ENCODE measurements at places on chromosomes 5 and 9.

GRCh38 chr5:108461628-108462367 lies 79.9 kb upstream of the FBXL17 start:
- DNase-seq, result no peak

DNA sequence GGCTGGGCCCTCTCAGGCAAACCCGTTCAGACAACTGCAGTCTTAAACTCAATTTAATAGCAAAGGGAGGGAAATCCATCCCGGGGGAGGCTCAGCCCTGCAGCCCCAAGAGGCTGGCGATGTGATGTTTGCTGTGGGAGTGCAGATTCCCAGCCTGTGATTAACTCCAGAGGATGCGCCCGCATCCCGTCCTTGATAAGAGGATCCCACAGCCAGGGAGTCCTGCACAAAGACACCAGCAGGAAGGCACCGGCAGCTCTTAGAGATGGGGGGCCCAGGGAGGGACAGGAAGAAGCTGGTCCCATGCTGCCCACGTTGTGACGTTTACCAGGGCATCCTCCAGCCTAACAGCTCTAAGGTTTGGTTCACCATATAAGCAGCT lies 64.7 kb downstream of the MRPL36 start:
- no peak for DNase-seq

DNA sequence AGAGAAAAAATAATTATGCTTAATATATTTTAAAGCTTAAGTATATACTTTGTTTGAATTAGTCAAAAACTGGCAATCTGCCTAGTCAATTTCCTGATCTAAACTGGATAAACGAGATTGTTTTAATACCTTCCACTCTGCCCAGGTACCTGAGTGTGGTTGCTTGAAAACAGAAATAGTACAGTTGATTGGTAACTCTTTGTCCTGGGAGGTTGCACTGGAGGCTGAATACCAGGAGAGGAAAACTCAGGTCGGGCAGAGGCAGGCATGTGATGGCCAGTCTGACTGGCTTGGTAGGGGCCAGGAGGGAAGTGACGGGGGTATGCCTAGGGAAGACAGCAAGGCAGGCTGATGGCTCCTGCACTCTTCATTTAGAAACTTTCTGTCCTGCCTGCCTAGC lies 80.2 kb downstream of the PIK3R1 start:
- no peak for DNase-seq

- no peak for DNase-seq
These were observed 22.9 kb downstream of the ELL2 start for GRCh38 chr5:95938766-95939165.

GRCh38 chr5:14859980-14860379 lies 11.6 kb downstream of the ANKH start:
- no peak for DNase-seq

DNA sequence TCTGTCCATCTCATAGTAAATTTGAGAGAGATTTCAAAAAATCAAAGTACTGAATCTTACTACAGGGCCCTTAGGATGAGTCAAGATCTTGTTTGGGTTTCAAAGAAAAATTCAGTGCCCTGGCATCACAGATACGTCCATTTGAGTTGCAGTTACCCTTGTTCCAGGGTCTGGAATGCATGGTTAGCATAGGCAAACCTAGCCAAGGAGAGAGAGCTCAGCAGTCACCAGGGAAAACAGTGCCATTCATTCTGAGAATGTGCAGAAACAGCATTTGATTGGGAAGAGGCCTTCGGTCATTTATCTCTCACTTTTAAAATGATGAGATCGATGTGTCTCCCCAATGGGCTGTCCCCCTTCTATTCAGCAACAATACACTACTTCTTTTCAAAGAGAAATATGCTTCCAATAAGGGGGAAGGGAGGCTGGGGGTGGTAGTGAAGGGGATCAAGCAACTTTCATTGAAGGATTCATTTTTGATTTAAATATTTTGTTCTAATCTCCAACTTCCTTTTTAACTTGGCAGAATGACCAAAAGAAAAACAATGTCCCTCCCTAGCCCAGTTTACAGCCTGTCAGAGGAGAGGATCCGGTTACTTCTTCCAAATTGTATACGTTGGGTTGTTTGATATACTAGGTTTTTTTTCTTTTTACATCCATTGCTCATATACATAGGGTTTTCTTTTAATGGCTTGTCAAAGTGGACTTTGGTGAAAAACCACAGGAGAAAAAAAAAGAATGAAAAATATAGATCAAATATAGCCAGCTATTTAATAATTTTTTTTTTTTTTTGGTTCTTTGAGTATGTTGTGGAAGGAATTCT lies 491.1 kb downstream of the CCDC171 start:
- no peak for DNase-seq

DNA sequence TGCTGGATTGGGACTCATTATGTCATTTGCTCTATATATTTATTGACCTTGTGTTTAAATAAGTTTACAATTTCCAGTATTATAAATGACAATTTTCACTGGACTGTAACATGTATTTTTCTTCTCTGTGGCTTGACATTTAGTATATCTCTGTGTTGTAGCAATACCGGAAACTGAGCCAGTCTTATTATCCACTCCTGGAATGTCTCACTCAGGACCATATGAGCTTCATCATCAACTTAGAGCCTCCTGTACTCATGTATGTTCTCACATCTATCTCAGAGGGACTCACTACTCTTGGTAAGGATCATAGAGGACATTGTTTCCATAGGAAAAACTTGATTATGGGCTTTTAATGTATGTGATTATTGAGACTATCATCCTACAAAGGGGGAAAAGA lies 66.5 kb upstream of the TLX3 start:
- DNase-seq, result no peak

GRCh38 chr5:637581-638450 lies 25.7 kb downstream of the CEP72 start:
- DNase-seq, result peak; percentile 75

DNA sequence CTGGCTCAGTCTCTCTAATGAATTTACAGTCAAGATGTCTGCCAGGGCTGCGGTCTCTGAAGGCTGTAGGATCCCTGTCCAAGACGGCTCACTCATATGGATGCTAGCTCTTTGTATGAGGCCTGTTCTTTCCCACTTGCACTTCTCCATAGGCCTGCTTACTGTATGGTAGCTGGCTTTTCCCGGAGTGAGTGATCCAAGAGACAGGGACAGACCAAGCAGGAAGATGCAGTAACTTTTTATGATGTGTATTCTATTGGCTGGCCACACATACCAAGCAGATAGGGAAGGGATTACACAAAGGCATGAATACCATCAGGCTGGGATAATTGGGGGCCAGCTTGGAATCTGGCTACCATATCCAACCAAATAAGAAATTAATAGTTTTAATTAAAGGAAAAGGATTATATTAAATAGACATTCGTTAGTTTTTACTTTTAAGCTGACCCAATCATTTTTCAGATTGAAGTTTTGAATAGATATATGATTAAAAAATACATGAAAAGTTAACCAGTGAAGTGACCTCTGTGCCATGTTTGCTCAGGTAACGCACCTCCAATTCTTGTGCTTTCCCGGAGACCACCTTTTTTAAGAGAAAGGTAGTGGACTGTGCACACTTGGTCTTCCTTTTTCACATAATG lies 20.6 kb downstream of the NSD1 start:
- DNase-seq, result no peak

DNA sequence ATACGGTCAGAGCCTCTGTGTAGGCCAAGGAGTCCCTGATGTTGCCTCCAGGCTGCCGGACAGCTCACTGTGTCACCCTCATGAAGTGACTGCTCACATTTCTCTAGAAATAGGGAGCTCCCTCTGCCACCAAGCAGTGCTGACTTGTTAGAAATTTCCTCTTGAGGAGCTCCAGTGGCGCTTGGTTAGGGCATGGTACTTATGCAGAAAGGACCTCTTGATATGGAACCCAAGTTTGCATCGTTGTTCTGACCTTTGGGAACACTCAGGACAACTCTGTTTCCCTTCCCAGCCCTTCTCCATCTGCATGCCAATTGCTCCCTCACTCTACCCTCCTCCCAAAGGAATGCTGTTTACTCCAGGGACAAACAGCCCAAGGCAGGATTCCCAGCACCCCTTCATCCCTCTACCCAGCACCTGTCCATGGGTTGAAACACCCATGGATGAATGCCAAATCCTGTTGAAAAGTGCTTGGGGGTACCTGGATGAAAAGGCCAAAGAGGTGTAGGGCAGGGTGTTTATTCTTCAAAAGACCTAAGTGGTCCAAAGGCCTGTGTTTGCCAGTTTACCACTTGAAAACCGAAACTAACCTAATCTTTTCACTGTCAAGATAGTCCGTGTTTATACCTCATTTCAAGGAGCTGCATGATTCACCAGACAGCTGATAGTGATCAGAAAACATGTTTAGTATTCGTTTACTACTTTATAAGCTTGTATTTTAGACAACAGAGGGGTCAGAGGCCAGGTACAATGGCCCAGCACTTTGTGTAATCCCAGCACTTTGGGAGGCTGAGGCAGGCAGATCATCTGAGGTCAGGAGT lies 51.1 kb downstream of the KLF4 start:
- no peak for DNase-seq

DNA sequence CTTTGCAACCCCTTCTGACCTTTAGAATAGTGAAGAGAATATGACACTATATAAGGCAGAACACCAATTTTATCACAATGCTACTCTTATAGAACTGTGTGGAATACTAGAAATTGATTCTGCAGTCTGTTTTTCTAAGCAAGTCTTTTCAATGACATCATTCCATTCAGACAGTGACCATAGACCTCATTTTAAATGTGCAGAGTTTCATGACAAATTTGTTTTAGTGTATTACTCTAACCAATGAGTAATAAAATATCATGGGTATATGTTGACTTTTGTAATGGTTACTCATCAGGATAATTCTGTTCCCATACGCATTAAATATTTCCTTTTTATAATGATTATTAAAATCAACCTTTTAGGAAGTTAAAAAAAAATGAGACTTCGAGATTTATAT lies 219.9 kb downstream of the COX7C start:
- DNase-seq, result no peak

DNA sequence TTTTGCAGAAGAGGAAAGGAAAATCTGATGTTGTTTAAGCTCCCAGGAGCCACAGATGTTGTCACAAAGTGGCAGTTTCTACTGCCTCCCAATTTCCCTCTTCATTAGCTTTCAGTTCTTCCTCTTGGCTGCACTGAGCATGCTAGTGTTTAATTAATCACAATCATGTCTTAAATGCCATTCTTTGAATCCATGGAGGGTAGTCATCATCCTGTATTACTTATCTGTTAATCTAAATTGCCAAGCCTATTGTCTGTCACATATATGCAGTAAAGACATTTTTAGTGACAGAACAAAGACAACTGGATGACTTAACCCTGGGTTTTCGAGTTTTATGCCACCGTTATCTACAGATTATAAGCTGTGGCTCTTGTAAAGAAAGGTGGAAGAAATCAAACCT lies 14.7 kb downstream of the KLHL9 start:
- no peak for DNase-seq

DNA sequence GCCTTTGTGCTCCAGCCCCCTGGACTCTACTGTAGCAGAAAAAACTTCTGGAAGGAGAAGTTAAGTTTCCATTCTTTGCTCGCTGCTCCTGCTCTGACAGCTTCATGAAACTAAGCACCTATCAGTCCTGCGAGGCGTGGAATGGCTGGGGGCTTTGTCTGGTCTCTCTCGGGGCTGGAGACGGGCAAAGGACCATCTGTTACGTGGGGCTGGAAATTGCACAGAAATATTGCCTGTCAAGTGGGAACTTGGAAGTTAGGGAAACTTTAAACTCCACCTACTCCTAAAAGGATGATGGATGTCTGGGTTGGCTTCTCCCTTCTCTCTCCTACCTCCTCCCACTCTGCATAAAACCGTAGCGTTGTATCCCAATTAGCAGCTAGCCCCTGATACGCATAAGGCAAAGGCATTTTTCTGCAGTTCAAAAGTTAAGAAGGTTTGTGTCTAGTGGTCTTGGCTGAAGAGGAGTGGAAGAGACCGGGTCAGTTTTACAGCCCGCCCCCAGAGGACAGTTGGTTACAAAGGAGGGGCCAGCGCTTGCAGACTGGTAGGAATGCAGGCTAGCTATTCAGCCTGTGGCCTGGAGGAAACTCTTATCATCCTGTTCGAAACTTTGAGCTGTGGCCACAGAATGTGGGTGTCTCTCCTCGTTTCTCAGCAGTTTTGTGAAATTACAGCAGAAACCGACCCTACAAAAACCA lies 1.3 kb downstream of the FBXL7 start:
- peak; percentile 78 for DNase-seq

GRCh38 chr5:155953335-155953734 lies 373.6 kb upstream of the SGCD start:
- no peak for DNase-seq

- DNase-seq, result no peak
These were observed 340.3 kb upstream of the CD180 start for GRCh38 chr5:67536866-67537265.

DNA sequence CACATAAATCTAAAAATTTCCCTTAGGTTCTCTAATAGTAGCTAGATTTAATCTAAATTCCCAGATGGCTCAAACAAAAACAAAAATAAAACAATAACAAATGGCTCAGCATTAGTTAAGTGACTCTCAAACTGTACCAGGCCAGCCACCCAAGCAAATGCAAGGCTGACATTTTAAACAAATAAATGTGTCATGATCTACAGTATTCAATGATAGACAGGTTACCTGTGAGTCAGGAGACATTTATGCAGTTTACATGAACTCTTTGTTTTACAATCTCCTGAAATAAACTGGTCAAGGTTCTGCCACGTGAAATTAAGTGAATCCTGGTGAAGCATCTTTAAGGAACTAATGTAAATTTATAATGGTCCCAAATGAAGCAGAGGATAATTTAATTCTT lies 580.2 kb upstream of the PTPRD start:
- DNase-seq, result no peak

DNA sequence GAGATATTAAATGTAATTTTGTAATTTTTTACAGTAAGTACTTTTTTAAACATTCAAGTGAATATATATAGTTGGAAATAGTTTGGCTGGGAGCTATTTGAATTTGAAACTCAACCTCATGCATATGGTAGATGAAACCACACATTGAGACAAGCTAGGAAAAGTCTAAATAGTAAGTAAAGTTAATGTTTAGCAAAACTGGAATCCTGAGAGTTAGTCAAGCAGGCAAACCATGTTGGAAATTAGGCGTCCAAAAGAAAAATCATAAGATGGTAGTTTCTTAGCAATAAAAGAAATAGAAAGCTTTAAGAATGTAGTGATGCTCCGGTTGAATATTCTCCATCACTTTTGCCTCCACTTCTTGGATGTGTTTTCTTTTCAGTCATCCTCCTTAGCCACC lies 657.1 kb upstream of the CDH10 start:
- DNase-seq, result no peak

DNA sequence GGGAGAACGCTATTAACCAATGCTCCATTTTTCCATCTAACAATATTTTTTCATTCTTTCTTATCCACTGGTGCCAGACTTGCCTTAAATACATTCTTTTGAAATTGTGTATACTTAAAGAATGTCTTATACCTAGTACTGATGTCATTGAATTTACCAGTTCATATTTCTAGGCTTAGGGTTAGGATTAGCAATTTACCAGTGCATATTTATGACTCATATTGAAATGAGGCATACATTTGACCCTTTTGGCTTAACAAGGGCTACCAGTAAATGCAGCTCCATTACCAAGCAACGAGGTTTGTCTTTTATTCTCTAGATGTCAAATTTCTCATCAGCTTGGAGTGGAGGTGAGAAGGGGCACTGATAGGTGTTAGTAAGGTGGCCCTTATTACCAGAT lies 89.5 kb downstream of the CDH9 start:
- DNase-seq, result no peak

- DNase-seq, result peak; percentile 69
These were observed at the start of gene UBE2QL1 for GRCh38 chr5:6448622-6449464. UBE2QL1 (plus strand) TSS chr5:6448859; CDS start chr5:6448894, 35 bp downstream.

Measured in cardiac septum (tissue), 1 donor.